ENCODE measurements at places on chromosomes 1 and 21.

GRCh38 chr1:15543589-15544568 lies 17.2 kb downstream of the DNAJC16 start:
- DNase-seq = no peak

DNA sequence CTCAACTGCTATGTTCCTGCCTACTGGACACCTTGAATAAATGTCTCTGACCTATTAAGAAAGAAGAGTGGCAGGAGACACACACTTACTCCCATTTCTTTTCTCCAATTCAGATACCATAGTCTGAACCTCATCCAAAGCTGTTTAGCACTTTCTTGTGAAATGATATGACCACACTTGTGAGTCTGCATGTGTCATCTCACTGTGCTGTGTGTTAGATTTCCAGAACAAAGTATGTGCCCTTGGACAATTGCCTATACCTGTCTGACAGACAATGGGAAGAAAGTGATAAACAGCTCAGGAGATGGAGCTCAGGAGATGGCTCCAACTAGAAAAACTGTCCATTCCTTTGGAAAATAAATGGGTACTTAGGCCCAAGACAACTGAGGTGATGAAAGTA lies 48.4 kb downstream of the USP48 start:
- no peak for DNase-seq

DNA sequence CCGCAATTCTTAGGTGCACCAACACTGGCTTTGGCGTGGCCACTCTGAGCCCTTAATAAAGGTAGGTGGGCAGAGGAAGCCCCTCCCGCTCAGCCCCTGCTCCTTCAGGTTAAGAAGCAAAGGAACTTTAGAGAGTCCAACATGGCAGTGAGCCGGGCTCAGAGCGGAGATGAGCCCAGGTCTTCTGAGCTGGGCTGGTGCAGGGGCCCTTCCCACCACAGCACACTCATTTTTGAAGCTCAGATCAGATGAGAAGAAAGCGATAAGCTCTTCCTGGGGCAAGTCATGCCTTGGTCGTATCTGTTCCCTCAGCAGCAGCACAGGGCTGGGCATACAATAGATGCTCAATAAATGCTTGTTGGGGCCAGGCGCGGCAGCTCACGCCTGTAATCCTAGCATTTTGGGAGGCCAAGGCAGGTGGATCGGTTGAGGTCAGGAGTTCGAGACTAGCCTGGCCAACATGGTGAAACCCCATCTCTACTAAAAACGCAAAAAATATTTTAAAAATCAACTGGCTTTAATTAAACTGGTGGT lies 51.1 kb upstream of the TARDBP start:
- DNase-seq = no peak

DNA sequence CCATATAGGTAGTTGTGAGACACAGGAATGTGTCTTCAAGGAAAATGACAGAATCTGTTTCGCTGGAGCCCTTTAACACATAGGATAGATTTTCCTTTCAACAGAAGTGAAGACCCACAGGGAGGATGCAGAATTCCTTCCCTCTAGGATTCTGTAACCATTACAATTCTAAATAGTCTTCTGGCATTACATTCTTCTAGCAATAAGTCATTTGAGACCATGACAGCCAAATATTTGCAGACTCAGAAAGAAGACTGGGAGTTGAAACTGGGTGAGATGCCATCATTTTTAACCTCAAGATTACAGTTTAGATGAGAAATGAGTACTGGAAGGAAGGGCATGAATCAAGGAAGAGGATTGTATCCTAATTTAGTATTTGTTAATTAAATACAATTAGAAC lies 61.6 kb downstream of the ZBTB18 start:
- no peak for DNase-seq

DNA sequence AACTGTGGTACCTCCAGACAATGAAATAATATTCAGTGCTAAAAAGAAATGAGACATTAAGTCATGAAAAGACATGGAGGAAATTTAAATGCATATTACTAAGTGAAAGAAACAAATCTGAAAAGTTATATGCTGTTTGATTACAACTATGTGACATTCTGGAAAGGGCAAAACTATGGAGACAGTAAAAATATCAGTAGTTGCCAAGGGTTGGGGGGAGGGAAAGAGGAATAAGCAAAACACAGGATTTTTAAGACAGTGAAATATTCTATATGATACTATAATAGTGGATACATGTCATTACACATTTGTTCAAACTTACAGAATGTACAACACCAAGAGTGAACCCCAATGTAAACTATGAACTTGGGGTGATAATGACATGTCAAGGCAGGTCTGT lies 38.2 kb upstream of the PKN2 start:
- DNase-seq = no peak

DNA sequence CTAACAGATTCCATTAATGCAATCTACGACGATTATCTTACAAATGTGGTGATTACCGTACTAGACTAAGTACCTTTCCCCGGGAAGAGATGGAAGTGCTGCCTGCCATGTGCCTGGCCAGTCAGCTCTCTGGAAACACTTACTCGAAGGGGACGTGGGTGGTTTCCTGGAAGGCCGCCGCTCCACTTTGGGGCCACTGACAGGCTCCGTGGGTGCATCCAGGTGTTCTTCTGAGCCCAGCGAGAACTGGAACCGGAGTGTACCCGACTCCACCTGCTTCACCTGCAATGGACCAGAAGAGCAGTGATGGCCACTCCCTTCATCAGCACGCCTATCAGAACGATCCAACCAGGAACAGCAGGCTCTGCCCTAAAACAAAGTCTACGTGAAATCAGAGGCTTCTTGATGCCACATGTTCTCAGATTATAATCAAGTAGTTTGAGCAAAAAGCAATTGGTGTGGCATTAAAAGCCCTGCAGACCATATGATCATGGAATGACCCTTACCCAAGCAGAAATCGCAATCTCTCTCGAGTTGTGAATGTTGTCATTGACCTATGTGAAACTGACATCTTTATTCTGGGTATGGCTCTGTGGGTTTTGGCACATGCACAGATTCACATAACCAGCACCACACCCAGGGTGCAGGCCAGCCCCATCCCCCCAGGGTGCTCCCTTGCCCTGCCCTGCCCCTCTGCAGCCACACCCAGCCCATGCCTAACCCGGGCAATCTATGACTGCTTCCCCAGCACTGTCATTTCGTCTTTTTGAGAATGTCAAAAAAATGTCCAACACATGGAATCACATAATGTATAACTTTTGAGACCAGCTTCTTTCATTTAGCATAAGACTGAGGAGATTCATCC lies 64.5 kb downstream of the NPHP4 start:
- no peak for DNase-seq

DNA sequence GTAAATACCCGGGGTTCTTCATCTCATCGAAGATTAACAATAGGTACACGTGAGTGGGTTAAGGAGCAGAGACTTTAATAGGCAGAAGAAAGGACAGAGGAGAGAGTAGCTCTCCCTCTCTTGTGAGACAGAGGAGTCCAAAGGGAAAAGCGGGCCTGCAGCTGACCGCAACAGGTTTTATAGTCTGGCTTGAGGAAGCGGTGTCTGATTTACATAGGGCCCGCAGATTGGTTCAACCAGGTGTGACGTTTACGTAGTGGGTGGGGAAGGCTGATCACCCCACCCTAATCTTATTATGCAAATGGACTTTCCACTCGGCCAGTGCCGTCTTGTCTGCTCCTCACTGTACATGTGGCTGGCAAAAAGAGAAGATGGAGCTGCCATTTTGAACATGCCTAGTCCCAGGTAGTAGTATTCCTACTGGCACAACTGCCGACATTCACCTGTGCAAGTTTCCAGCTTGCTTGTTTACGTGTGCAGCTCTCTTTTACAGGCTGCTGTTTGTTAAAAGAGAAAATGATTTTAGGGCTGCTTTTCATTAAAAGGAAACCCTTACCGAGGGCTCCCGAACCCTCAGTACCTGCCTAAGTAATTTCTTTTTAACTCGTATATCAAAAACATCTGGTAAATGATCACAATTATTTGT lies 10.6 kb downstream of the CDC14A start:
- DNase-seq = no peak

GRCh38 chr1:25959611-25960010 lies 38.3 kb downstream of the PAFAH2 start:
- DNase-seq = no peak

- no peak for DNase-seq
Observed at GRCh38 chr1:215539803-215540570, 27.1 kb upstream of the KCTD3 start.

DNA sequence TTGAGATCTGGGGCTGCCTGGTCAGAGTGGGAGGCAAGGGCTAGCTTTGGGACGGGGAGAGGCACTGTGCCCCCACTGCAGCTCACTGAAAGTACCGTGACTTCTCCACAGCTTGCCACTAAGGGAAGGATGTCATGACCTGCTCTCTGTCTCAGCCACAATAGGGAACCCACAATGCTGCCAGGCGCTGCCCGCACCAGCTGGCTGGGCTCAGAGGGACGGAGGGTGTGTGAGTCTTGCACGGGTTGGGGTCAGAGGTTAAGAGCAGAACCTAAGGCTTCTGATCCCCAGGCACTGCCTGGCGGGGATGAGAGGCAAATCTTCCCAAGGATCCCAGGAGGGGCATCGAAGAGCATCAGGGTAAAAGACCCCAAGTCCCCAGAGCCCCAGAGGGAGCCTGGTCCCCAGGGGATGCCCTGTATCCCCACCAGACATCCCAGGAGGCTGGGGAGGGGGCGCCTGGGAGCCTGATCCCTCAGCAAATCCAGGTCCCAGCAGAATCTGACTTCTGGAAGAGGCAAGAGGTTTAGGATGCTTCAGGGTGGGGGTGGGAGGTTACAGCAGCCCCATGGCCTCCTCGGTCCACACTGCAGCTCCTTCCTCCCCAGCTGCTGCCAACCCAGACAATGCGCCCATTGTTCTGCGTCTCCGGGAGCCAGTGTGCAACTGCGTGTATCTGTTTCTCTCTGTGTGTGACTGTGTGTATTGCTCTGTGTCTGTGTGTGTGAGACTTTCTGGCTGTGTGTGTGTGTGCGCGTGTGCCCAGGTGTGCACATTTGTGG lies 2.0 kb upstream of the MARCKSL1 start:
- no peak for DNase-seq

- DNase-seq = no peak
Observed at GRCh38 chr1:156259805-156260204, 11.9 kb upstream of the PAQR6 start.

- no peak for DNase-seq
Observed at GRCh38 chr1:244918421-244919319, 54.3 kb upstream of the HNRNPU start.

- DNase-seq = no peak
Observed at GRCh38 chr1:211532088-211532444, 40.1 kb upstream of the RD3 start.

- no peak for DNase-seq
Observed at GRCh38 chr1:39129514-39129913, 75.0 kb upstream of the MACF1 start.

- DNase-seq = no peak
Observed at GRCh38 chr1:106380772-106381171, 675.7 kb upstream of the PRMT6 start.

DNA sequence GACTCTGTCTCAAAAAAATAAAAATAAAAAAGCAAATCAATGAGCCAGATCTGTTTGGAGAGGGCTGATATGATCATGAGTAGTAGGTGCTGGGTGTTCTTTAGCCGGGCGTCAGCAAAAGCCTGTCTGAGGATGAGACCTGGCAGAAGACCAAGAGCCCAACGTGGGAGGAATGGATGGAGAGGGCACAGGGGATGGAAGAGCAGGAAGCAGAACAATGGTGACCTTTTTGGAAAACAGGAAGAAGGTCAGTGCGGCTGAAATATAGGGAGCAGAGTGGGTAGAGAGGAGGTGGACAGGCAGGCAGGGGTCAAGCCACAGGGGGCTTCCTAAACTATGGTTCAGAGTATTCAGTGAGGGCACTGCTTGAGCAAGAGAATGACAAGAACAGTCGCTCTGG lies 30.9 kb downstream of the VWA5B1 start:
- no peak for DNase-seq

DNA sequence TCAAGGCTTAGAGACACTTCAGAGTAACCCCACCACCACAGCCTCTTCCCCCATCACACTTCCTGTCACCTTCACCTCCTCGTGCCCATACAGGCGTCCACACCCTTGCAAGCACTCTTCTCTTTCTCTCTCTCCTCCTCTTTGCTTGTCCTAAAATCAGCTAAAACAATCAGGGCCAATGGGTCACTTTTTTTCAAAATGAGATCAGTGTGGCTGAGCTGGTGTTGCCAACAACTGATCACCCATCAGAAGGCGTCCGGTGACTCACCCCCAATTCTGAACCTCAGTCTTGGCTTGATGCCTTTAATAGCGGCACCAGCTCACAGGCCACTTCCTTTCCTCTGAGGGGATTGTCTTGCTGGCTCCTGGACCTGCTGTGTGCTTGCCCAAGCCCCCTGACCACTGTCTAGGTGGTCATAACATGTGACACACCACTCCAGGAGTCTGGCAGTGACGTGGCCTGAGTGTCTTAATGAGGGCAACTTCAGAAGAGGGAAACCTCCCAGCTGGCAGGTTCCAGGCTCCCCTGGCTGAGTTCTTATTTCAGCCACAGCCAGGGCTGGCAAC lies 1.6 kb downstream of the DRAXIN start:
- DNase-seq = peak; percentile 59

- peak; percentile 7 for DNase-seq
Observed at GRCh38 chr1:224333309-224333926, 3.4 kb upstream of the NVL start.

DNA sequence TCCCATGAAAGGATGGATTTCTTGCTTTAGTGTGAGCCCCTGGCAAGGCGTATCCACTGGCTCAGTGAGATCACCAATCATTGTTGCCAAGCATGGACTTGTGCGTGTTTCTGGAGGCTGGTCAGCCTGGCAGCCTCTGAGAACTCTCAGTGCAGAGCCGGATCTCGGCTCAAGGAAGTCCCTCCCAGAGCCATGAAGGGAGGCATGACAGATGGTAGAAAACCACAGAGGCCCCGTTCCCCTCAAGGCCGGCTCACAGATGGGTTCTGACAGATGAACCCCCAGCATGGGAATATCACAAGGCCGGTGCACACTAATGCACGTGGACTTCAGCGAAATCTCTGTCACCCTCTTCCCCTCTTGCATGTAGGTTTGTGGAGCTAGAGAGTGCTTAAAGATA lies 290.5 kb downstream of the AJAP1 start:
- no peak for DNase-seq

DNA sequence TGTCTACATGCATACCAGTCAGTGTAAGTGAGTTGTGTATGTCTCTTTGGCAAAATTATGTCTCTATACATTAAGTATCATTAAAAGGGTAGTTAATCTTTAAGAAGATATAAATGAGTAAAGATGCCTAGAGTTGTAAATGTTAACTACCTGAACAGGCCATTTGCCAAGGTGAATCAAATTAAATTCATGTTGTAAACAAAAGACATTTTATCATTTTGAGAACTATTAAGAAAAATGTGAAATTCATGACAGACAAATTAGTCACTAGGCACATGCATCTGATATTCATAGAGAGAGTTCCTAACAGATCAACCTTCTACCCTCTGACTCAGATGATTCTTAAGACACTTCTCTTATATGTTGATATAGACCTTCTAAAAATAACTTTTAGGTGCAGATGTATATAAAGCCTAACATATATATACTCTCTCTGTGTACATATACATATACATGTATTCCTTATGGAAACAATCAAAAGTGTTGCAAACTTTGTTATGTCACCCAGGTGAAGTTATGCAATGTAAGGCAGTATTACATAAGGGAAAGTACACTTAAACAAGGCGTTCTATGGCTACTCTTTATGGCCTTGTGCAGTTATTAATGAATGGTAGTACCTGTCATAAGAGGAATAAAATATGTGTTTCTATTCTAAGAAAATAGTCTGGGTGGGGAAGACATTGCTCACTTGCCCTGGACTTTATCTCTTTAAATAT lies at the start of gene TMPRSS15:
TSS of gene TMPRSS15 (minus strand) at position 51 of the 716 bp plus-strand sequence. CDS start 163 bp downstream, outside the sequence.
- DNase-seq = no peak

- DNase-seq = no peak
Observed at GRCh38 chr21:39313042-39313570, 326 bp downstream of the BRWD1 start.
